ENCODE measurements at places on chromosomes 16 and 17.

GRCh38 chr17:21523497-21524210, 147.5 kb downstream of the KCNJ12 start:
- no peak for DNase-seq

GRCh38 chr16:15033309-15033707, 22.6 kb downstream of the NTAN1 start:
- no peak for DNase-seq

GRCh38 chr17:27295945-27296344, 2.0 kb downstream of the WSB1 start:
- DNase-seq = no peak

- no peak for DNase-seq
Observed at GRCh38 chr17:81452551-81452950, 57.3 kb downstream of the BAHCC1 start.

DNA sequence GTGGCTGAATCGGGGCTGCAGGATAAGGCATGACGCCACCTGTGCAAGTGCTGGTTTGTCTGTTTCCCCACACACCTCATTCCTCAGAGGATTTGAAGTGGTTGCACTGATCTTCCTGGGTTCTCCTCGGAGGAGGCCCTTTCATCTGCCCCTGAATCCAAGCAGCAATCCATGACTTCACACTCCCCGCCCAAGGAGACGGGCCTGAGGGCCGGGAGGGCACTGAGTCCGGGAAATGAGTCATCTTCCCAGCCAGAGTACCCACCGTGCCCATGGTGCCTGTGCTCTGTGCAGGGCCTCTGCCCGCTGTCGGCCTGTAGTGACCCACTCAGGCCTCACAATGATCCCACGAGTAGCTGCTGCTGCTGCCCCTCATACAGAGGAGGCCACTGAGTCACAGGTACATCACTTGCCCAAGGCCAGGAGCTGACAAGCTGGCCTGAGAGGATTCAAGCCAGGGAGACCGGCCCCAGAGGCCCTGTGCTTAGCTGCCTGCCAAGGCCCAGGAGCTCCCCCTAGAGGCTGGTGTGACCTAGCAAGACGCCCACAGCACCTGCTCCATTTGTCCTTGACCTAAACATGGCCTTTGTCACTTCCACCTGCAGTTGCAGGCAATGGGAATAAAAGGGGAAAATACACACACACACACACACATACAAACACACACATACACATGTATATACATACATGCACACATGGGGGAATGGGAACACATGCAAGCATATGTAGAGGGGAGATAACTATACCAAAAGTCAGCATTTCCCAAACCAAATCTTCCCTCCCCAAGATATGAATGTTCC, 240.0 kb downstream of the C16orf95 start:
- DNase-seq = peak; percentile 75

GRCh38 chr16:86363836-86364618, 146.3 kb upstream of the FOXF1 start:
- no peak for DNase-seq

- no peak for DNase-seq
Observed at GRCh38 chr17:8724451-8724850, 20.2 kb downstream of the CCDC42 start.

GRCh38 chr16:88306860-88307545, 75.8 kb upstream of the ZNF469 start:
- DNase-seq = peak; percentile 61

DNA sequence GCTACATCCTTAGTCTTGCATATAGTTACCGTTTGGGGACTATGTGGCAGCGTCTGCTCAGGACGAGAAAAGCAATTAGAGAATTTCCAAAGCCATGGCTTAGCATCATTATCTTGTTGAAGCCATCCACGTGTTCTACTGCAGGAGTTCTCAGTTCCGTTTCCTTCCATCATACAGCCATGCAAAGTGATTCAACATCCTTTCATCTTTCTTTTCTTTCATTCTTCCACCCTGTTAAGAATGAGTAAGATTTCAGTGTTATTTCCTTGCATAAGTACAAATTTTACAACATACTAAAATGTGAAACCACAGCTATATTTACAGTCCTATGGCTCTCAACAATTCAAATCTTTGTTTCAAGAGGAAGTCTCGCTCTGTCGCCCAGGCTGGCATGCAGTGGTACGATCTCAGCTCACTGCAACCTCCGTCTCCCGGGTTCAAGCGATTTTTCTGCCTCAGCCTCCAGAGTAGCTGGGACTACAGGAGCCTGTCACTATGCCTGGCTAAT, 3.8 kb downstream of the MARF1 start:
- DNase-seq = no peak

- peak; percentile 72 for DNase-seq
Observed at GRCh38 chr17:28925912-28926365, 23.1 kb upstream of the DHRS13 start.

DNA sequence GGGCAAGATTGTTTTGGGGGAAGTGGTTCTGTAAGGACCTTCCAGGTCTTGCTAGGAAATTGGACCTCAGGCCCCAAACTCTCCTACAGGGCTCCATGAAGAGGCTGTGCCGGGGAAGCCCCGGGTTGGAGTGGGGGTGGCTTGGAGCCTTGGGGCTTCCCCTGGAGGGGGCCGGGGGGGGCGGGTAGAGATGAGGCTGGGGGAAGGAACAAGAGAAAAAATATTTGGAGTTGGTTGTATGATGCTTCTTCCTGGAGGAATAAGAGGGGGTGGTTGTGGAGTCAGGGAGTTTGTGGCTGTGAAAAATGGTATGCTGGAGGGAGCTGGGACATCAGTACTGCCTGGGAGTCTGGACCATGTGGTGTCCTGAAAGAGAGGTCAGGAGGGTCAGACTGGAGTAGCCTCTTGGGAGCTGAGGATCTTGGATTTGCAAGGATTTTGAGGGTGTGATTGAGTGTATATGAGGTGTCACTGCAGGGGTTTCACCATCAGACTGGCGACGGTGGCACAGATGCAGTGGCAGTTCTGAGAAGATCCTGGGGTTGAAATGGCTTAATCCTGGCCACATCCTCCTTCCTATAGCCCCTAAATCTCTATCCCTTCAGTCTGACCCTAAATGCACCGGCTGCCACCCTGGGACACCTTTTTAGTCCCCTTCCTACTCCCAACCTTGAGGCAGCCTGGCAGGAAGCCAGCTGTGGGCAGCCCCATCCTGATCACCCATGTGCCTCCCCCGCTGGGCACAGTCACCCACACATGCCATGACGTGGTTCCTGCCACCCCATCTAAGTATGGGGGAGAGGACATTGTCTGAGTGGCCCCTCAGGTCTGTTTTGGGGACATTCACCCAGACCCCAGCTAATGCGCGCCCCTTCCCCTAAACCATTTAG, 10.9 kb downstream of the RARA start:
- DNase-seq = no peak

- DNase-seq = no peak
Observed at GRCh38 chr17:72498364-72499210, 377.8 kb downstream of the SOX9 start.

- DNase-seq = no peak
Observed at GRCh38 chr16:54176376-54176901, 110.1 kb downstream of the IRX3 start.

GRCh38 chr17:72184805-72185204, 64.0 kb downstream of the SOX9 start:
- DNase-seq = no peak

- DNase-seq = no peak
Observed at GRCh38 chr16:47815655-47816054, 340.1 kb downstream of the ABCC12 start.

DNA sequence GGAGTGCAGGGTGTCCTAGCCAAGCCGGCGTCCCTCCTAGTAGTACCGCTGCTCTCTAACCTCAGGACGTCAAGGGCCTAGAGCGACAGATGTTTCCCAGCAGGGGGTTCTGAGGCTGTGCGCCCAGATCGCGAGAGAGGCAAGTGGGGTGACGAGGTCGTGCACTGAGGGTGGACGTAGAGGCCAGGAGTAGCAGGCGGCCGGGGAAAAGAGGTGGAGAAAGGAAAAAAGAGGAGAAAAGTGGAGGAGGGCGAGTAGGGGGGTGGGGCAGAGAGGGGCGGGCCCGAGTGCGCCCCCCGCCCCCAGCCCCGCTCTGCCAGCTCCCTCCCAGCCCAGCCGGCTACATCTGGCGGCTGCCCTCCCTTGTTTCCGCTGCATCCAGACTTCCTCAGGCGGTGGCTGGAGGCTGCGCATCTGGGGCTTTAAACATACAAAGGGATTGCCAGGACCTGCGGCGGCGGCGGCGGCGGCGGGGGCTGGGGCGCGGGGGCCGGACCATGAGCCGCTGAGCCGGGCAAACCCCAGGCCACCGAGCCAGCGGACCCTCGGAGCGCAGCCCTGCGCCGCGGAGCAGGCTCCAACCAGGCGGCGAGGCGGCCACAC, at the start of gene MMP2:
Gene MMP2 (plus strand): TSS at position 372 of the 603 bp plus-strand sequence. CDS start 282 bp downstream, outside the sequence.
- DNase-seq = peak; percentile 48

GRCh38 chr17:57422574-57423164, 166.3 kb downstream of the MSI2 start:
- DNase-seq = peak; percentile 77

- no peak for DNase-seq
Observed at GRCh38 chr16:4512473-4512872, 26.1 kb downstream of the CDIP1 start.

DNA sequence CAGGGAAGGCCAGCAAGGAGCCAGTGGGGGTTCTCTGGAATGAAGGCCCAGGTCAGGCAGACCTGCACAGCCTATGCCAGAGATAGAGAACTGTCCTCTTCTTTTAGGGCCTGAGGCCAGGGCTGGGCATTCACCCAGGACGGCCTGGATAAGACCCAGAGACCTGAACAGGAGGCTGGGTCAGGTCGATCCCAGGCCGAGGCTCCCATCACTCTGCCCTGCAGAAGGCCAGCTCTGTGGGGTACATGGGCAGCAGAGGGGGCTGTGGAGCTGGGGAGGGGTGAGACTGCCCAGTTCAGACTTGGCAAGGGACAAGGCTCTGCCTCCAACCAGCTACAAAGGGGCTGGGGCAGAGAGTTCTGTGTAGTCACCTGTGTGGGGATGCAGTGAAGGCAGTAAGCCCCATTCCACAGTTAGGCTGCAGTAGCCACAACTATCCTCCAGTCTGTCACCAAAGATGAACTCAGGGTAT, 14.6 kb downstream of the HSD11B2 start:
- no peak for DNase-seq

GRCh38 chr17:78708510-78708973, 73.5 kb downstream of the CYTH1 start:
- DNase-seq = peak; percentile 73

DNA sequence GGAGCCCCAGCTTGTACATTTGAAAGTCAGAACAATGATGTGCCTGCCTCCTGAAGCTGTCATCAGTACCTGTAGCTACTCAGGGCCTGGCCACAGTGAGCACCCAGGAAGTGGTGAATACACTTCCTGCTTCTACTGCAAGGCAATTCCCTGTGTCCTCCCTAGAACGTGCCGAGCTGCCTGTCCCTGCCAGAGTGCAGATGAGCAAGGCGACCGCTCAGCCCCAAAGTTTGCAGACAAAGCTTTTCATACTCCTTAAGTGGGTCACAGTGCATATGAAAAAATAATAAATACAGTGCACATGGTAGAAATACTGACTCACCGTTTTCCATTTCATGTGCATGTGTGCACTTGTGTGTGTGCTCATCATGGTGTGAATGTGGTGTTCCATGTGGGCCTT, 77.3 kb downstream of the MPRIP start:
- DNase-seq = peak; percentile 69

- no peak for DNase-seq
Observed at GRCh38 chr16:81456523-81457325, 12.1 kb downstream of the CMIP start.

Data from H54 (cell line).